ENCODE measurements at places on chromosomes 6 and 20.

DNA sequence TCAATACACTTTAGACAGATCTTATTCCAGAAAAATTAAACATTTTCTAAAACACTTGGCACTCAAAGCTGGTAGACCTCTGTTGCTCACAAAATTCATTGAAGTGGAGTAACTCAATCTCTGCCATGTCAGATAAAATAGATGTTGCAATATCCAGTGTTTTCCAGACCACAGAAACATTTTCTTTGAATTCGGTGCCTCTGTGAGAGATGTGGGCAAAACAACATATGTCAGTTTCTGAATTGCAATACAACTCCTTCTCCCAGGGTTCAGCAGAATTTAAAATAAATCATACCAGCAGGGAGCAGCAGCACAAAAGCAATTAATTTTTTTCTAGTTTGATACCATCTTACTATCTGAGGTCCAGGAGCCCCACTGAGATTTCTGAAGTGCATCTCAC is 11.3 kb upstream of the PKHD1 start:
- DNase-seq: no peak

- DNase-seq: no peak
Measured at GRCh38 chr20:62972845-62973745, 20.6 kb downstream of the SLC17A9 start.

DNA sequence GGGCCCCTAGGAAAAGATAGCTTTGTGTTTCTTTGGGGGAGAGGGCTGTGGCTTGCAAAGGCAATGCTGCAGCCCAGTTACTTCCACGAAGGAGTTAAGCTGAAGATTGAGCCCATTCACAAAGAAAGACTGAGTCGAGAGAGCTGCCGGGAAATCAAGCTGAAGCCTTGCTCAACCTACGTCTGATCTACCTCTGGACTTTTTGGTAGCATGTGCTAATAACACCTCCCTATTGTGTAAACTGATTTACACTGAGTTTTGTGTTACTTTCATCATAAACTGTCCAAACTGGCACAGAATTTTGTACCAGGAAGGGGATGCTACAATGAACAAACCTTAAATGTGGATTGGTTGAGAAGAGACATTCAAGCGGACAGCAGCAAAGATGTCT is 23.5 kb downstream of the BANF2 start:
- no peak for DNase-seq

GRCh38 chr6:1581120-1581991 is 28.4 kb upstream of the FOXC1 start:
- DNase-seq: no peak

- DNase-seq: no peak
Measured at GRCh38 chr6:18457065-18457737, 70.1 kb downstream of the RNF144B start.

- no peak for DNase-seq
Measured at GRCh38 chr20:48298851-48299484, 513.7 kb upstream of the SULF2 start.
